ENCODE measurements at places on chromosomes 13 and 19.

GRCh38 chr19:16851031-16851712, 22.0 kb downstream of the SIN3B start:
- no peak for DNase-seq
- H3K4me3 ChIP-seq, result no peak overlapping the region
- H3K27ac ChIP-seq, result no peak overlapping the region
- H3K27me3 ChIP-seq, result no peaks in the 10 kb centered on the region
- H3K36me3 ChIP-seq, result peaks cover 9% of the 10 kb centered on the region

GRCh38 chr19:53824134-53824611, at the start of gene NLRP12:
TSS of gene NLRP12 (minus strand) at chr19:53824314. CDS start at chr19:53824174, 140 bp downstream.
- H3K36me3 ChIP-seq, result no peaks in the 10 kb centered on the region
- H3K27me3 ChIP-seq, result peaks cover 33% of the 10 kb centered on the region
- DNase-seq, result no peak
- H3K4me1 ChIP-seq, result peaks cover 7% of the 10 kb centered on the region
- peak within 1 kb of the TSS; percentile 63 for H3K4me3 ChIP-seq

DNA sequence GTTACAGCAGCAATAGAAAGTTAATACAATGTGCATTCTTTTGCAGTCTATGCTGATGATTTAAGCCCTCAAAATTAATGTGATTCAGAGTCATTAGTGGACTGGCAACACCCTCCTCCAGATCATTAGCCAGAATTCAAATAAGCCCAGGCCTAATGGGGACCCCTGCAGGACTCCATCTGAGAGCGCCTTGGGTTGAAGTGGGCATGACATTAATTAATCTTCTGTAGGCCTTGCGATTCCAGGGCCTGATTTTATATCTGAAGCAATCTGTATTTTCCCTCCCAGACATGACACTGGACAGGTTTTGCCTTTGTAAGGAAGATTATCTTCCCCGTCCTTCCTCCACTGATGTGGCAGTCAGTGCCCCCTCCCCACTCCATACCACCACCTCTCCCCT, 442.9 kb downstream of the FOXO1 start:
- peaks cover 34% of the 10 kb centered on the region for H3K4me1 ChIP-seq
- H3K36me3 ChIP-seq, result peaks cover 5% of the 10 kb centered on the region
- no peak overlapping the region for H3K27ac ChIP-seq
- no peak overlapping the region for H3K4me3 ChIP-seq
- no peak for DNase-seq

DNA sequence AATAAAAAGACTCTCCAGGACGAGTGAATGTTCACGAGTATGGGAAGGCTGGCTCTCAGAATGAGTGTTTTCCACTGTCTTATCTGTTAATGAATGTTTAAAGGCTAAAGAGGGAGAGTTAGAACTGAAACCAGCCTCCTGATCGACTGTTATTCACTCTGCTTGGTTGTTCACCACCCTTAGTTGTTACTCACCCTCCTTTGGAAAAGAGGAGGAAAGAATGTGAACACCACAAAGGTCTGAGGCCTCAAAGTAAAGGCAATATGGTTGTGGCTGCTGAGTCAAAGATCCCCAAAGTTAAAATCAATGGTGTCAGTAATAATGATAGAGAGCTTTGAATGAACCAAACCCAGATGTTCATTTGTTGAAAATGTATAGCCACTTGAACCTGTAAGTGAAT, 1793.2 kb upstream of the PCDH20 start:
- no peak overlapping the region for H3K4me3 ChIP-seq
- H3K36me3 ChIP-seq, result no peaks in the 10 kb centered on the region
- no peak overlapping the region for H3K27ac ChIP-seq
- no peaks in the 10 kb centered on the region for H3K27me3 ChIP-seq
- no peaks in the 10 kb centered on the region for H3K4me1 ChIP-seq

- no peaks in the 10 kb centered on the region for H3K36me3 ChIP-seq
- H3K27ac ChIP-seq, result peak within 1 kb of the TSS; percentile 93
- peak within 1 kb of the TSS; percentile 89 for H3K4me3 ChIP-seq
- DNase-seq, result peak; percentile 70
- H3K4me1 ChIP-seq, result peaks cover 53% of the 10 kb centered on the region
- no peaks in the 10 kb centered on the region for H3K27me3 ChIP-seq
Measured at GRCh38 chr13:48233046-48233888, at the start of gene ITM2B. TSS of gene ITM2B (plus strand) at chr13:48233206. CDS start at chr13:48233361, 155 bp downstream.

- H3K4me1 ChIP-seq, result no peaks in the 10 kb centered on the region
- no peak overlapping the region for H3K27ac ChIP-seq
- no peaks in the 10 kb centered on the region for H3K36me3 ChIP-seq
- no peak for DNase-seq
- peaks cover 8% of the 10 kb centered on the region for H3K27me3 ChIP-seq
- no peak overlapping the region for H3K4me3 ChIP-seq
Measured at GRCh38 chr13:106129273-106129672, 406.2 kb downstream of the EFNB2 start.

Data from activated naive CD8-positive, alpha-beta T cell treated with anti-CD3 and anti-CD28 coated beads for 36 hours (primary cell).